ENCODE measurements at places on chromosomes 1 and 21.
A peak's percentile ranks its signal among the peaks of the same experiment; 100 is the strongest.

- no peak for DNase-seq
These were observed 26.2 kb downstream of the PGBD5 start for GRCh38 chr1:230400007-230400344.

DNA sequence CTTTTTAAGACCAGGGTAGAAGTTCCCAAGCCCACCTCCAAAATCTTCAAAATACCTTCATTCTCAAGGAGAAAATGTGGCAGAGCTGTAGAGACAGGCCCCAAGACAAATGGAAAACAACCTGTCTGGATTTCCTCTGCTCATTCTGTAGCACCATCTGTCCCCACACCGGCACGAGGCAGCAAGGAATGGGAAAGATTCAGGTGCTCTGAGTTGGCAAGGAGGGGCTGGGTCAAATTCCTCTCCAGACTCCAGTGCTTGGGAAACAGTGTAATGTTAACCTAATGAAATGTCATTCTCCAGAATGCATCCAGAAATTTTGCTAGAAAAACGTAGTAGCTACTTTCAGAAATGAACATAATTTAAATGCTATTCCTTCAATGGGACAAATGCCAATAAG is 9.3 kb downstream of the PABPC4 start:
- no peak for DNase-seq

GRCh38 chr1:21634806-21635535 is 34.2 kb downstream of the RAP1GAP start:
- no peak for DNase-seq

- no peak for DNase-seq
These were observed 55.4 kb downstream of the HNRNPR start for GRCh38 chr1:23288671-23289070.

- DNase-seq: no peak
These were observed 127.7 kb upstream of the HOOK1 start for GRCh38 chr1:59687081-59687480.

DNA sequence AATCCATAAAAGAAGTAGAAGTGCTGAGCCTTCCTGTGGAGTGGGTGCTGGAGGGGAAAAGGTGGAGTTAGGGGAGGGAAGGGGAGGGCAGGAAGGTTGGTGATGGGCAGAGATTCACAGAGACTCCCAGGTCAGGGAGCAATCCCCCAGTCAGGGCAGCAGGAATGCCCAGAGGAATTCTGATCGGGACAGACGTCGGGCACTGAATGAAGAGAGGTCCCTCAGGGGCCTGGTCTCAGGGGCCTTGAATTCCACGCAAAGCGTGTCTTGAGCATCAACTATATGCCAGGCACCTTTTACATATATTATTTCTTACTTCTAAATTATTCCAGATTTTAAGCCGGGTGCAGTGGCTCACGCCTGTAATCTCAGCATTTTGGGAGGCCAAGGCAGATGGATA is 7.2 kb upstream of the PADI1 start:
- DNase-seq: no peak

GRCh38 chr1:29371332-29371731 is 135.0 kb downstream of the PTPRU start:
- no peak for DNase-seq

GRCh38 chr1:204647114-204647804 is 38.3 kb downstream of the LRRN2 start:
- DNase-seq: no peak

- no peak for DNase-seq
These were observed 85.1 kb downstream of the NIBAN1 start for GRCh38 chr1:184889166-184889565.

- DNase-seq: peak; percentile 63
These were observed 68.5 kb downstream of the GIPC2 start for GRCh38 chr1:78114034-78114956.

DNA sequence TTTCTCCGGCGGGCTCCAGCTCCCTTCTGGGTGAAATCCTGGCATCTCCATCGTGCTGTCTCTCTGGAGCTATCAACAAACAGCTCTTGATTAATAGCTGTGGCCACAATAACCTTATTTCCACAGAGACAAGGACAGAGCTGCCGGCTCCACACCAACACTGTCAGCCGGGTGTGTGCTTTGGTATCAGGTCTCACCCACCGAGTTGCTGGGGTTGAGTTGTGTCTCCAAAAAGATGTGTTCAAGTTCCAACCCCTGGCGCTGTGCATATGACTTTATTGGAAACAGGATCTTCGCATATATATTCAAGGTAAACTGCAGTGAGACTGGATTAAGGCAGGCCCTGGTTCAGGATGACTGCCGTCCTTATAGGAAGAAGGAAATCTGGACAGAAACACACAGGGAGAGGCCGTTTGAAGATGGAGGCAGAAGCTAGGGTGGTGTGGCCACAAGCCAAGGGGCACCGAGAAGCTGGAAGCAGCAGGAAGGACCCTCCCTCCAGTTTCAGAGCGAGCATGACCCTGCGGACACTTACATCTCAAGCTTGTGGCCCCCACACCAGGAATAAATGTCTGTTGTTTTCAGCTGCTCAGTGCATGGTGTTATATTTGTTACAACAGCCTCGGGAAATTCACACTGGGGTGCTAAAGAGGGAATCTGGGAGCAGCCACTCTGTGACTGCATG is 88.4 kb upstream of the TMPRSS2 start:
- DNase-seq: no peak

DNA sequence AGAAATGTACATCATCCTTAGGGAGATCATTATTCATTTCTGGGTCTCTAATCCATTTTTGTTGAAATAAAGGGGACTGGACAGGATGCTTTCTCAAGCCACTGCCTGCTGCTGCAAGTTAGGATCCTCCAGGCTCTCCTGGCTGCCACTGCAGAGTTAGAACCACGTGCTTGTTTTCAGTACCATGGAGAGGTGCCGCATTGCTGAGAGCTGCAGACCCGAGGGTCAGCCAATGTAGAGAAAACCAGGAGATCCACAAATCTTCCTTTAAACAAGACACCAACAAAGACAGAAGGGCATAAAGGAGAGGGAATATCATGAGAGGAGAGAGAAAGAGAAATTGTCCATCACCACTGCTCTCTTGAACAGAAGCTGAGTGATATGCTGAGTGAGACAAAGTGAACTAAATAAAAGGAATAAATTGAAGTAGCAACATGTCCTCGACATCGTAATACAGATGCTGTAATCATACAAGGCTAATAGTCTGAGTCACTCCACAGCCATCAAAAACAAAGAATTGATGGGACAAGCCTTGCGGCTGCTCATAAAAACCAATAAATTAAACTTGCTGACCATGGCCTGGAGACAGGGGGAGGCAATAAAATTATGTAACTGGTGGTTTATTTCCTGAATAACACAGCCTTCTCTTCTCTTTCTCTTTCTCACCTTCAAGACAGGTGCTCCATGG is 255.7 kb downstream of the OMA1 start:
- DNase-seq: no peak

DNA sequence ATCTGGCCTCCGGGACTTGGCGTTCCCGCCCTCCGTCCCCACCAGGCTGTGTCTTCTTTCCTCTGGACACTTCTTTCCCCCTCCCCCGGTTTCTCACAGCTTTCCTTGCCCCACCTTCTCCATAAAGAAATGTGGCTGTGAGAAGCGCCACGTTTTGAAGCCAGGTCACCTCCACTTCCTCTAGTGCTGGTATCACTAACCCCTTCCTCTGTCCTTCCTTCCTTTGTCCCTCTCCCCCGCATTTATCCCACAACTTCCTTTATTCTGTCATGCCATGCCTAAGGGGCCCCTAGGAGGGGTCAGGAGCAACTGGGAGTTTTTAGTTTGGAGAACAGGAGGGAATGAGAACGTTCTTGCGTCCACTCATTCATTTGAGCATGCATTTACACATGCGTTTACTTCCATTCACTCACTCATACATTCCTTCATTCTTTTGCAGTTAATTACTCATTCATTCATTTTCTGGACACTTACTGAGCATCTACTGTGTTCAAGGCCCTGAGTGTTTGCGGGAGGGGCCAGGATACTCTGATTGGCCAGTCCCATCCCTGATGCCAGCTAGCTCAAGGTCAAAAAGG is 5.0 kb upstream of the ACOT11 start:
- no peak for DNase-seq

DNA sequence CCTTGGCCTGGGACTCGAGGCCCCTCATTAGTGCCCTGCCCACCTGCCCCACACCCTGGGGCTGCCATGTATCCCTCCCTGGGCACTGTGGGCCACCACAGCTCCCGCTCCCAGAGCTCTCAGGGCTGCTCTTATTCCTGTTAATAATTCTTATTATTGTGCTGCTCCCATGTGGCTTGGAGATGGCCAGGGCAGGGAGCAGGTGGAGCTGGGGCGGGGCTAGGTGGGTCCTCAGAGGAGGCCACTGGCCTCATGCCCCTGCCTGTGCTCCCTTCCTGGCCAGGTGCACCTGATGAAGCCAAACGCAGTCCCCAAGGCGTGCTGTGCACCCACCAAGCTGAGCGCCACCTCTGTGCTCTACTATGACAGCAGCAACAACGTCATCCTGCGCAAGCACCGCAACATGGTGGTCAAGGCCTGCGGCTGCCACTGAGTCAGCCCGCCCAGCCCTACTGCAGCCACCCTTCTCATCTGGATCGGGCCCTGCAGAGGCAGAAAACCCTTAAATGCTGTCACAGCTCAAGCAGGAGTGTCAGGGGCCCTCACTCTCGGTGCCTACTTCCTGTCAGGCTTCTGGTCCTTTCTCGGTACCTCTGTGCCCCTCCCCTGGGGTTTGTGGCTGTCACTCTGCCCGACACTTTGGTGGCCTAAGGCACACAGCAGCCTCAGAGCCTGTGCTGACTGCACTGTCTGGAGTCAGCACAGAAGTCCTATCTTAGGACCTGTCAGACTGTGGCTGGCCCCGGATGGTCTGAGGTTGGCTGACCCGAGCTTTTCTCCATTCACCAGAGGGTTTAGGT is 34.1 kb downstream of the BMP8A start:
- DNase-seq: peak; percentile 76

GRCh38 chr1:206955476-206956451 is 9.5 kb upstream of the PIGR start:
- DNase-seq: no peak

DNA sequence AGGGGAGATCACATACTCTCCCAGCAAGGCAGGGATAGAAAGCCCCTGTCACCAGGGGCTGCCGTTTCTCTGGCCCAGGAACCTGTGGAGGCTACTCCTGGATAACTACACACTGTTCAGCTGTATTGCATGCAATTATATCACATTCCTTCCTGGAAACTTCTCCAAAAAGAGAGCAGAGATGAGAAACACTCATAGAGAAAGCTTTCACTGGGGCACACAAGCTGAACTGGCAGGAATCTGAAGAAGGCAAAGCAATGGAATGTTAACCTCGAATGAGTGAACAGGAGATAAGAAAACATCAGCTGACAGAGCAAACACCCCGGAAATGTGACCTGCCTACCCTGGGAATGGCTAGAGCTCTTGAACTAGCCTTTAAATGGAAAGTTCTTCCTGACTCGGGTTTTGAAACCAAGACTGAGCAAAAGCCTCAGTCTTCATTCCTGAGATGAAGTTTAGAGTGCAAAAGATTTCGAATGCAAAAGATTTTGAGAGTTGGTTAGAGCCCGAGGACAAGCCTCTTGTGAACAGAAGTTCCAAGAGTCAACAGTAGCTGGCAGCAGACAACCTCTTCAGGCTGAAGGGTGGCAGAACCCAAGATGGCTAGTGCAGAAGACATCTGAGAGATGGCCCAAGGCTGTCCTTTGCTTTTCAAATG is 32.3 kb downstream of the CCN1 start:
- DNase-seq: no peak

GRCh38 chr1:63980740-63981407 is 207.1 kb downstream of the ROR1 start:
- no peak for DNase-seq

DNA sequence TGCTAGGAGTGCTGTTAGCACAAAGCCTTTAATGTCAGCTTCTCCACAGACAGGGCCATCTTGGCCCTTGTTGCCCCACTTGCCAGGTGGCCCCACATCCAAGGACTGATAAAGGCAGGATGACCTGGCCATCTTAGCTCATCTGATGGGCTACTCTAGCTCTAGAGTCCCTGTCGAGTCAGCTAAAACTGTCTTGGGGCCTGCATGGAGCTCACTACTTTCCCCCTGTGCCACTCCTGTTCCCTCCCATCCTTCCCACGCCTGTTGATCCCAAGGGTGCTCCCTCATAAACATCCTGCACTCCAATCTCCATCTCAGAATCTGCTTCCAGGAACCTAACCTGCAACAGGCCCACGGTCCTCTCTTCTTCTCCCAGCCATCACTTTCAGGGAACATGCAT is 652 bp upstream of the GPX7 start:
- no peak for DNase-seq

DNA sequence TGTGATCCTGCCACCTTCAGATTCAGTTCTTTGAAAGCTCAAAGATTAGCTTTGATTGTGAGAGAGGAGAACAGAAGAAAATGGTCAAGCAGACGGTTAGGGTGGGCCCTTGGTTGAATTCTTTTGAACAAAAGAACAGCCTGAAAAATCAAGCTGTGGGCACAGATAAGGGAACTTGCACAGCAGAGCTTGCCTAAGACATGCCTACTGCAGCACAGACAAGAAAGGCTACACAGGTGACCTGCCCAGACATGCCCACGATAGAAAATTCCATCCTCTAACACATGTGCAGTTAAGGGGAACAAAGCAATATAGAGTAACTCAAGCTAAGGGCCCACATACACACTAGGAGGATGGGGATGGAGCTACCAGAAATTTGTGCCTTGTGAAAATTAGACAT is 512.5 kb upstream of the LRRC7 start:
- DNase-seq: no peak

DNA sequence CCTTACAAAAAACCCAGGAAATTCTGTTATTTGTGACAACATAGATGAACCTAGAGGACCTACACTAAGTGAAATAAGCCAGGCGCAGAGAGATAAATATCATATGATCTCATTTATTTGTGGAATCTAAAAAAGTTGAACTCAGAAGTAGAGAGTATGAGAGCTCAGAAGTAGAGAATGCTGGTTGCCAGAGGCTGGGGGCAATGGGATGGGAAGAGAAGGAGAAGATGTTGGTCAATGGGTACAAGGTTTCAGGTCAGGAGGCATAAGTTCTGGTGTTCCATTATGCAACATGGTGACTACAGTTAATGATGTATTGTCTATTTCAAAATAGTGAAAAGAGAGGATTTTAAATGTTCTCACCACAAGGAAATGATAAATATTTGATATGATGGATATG is 259.1 kb upstream of the POU3F1 start:
- no peak for DNase-seq

Measured in effector memory CD8-positive, alpha-beta T cell (primary cell).